SIG-M5 (cell line): ENCODE measurements at places on chromosomes 13 and 19.

GRCh38 chr13:96415831-96416385 lies 326.0 kb downstream of the HS6ST3 start:
- DNase-seq = no peak

GRCh38 chr13:26255115-26255514 lies 1.2 kb downstream of the CDK8 start:
- DNase-seq = no peak

- no peak for DNase-seq
Measured at GRCh38 chr13:46062185-46062584, 9.6 kb upstream of the ZC3H13 start.

- DNase-seq = no peak
Measured at GRCh38 chr19:17127671-17128070, 52.1 kb downstream of the MYO9B start.
